Sigmoid colon (tissue), 7 donors: ENCODE measurements at places on chromosomes 11 and 22. TPM values are rescaled to one million over a fixed set of nuclear protein-coding genes. Genes with fewer than 3 reads are reported as not detected.

- no peaks in the 10 kb centered on the region for H3K27me3 ChIP-seq
- H3K27ac ChIP-seq: no peak overlapping the region
- no peaks in the 10 kb centered on the region for H3K36me3 ChIP-seq
- no peaks in the 10 kb centered on the region for H3K4me1 ChIP-seq
- no peak for DNase-seq
Observed at GRCh38 chr11:70371241-70371640, 27.1 kb upstream of the CTTN start.

GRCh38 chr11:42593441-42593840, 718.4 kb upstream of the API5 start:
- H3K36me3 ChIP-seq: no peaks in the 10 kb centered on the region
- H3K4me1 ChIP-seq: no peaks in the 10 kb centered on the region
- no peak overlapping the region for H3K27ac ChIP-seq
- no peak overlapping the region for H3K4me3 ChIP-seq
- no peaks in the 10 kb centered on the region for H3K27me3 ChIP-seq

DNA sequence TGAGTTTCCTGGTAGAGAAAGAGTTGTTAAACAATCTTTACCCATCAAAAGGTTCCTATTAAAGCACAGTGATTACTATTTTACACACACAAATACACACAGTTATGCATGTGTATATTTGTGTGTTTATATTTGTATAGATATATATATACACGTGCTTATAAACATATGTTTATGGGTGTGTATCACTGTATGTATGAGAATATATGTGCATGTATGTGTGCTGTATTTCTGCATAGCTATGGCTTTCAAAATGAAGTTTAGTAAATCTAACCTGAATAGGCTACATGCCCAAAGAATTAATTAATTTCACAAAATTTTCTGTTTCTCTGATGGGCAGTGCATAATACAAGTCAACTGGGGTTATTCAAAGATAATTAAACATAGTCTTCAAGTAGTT, 723.1 kb upstream of the KIRREL3 start:
- no peaks in the 10 kb centered on the region for H3K4me1 ChIP-seq
- no peaks in the 10 kb centered on the region for H3K36me3 ChIP-seq
- H3K4me3 ChIP-seq: no peak overlapping the region
- DNase-seq: no peak

RASSF10 gene
- polyA plus RNA-seq: 0.44 TPM
